Mesenchymal stem cell (in vitro differentiated cells and primary cell): ENCODE measurements at places on chromosomes 16 and 17.

- peaks cover 69% of the 10 kb centered on the region for H3K27me3 ChIP-seq
- no peaks in the 10 kb centered on the region for H3K4me1 ChIP-seq
- H3K4me3 ChIP-seq, result no peak overlapping the region
- H3K27ac ChIP-seq, result no peak overlapping the region
- no peak for DNase-seq
These were observed 171.8 kb downstream of the WSCD1 start for GRCh38 chr17:6241996-6242395.

GRCh38 chr17:19263641-19264051 is 26.5 kb downstream of the EPN2 start:
- no peak overlapping the region for H3K4me3 ChIP-seq
- peak; percentile 77 for DNase-seq
- peak overlapping the region; percentile 8 for H3K27ac ChIP-seq
- H3K36me3 ChIP-seq, result no peaks in the 10 kb centered on the region
- peaks cover 32% of the 10 kb centered on the region for H3K4me1 ChIP-seq
- no peaks in the 10 kb centered on the region for H3K27me3 ChIP-seq

GRCh38 chr17:78230996-78231935 is at the start of gene TMEM235:
Gene TMEM235, plus strand, starts transcription at chr17:78231631. Its CDS starts 393 bp downstream, at chr17:78232024.
- no peak within 1 kb of the TSS for H3K4me3 ChIP-seq
- DNase-seq, result no peak
- H3K27me3 ChIP-seq, result peaks cover 46% of the 10 kb centered on the region
- H3K36me3 ChIP-seq, result peaks cover 5% of the 10 kb centered on the region

GRCh38 chr16:57372372-57373116 is at the start of gene CX3CL1:
Gene CX3CL1, plus strand, starts transcription at chr16:57372490. Its CDS starts 79 bp downstream, at chr16:57372569.
- peak within 1 kb of the TSS; percentile 33 for H3K4me3 ChIP-seq
- peaks cover 7% of the 10 kb centered on the region for H3K36me3 ChIP-seq
- peak; percentile 62 for DNase-seq
- H3K4me1 ChIP-seq, result peaks cover 24% of the 10 kb centered on the region

DNA sequence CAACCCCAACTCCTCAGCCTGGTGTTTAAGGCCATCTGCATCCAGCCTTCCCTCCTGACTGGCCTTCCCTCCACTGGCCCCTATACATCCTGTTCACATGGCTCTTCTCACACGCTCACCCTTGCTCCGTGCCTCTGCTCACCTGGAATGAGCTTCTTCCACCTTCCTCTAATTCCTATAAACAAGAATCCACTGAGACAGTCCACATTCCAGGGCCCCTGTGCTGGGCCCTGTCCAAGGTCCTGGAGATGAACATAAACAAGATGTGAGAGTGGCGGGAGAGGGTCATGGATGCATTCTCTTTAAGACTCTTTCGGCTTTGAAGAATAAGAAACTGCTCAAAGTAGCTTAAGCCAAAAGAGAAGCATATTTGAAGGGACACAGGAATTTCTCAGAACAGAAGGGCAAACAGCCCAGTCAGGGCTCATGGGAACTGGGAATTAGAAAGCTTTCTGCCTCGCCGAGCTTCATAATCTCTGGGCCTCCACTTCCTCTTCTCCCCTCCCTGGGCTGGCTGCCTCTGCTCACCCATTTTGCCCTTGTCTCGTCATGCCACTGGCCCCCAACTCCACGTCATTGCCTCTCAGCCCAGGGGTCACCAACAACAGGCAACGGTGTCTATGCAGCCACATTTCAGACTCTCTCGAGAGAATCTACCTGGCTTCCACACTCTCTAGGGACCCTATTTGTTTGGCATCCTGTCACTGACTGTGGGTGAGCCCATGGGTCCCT is 13.5 kb downstream of the SPPL2C start:
- peaks cover 4% of the 10 kb centered on the region for H3K27me3 ChIP-seq
- H3K36me3 ChIP-seq, result no peaks in the 10 kb centered on the region
- peaks cover 2% of the 10 kb centered on the region for H3K4me1 ChIP-seq
- H3K4me3 ChIP-seq, result no peak overlapping the region

DNA sequence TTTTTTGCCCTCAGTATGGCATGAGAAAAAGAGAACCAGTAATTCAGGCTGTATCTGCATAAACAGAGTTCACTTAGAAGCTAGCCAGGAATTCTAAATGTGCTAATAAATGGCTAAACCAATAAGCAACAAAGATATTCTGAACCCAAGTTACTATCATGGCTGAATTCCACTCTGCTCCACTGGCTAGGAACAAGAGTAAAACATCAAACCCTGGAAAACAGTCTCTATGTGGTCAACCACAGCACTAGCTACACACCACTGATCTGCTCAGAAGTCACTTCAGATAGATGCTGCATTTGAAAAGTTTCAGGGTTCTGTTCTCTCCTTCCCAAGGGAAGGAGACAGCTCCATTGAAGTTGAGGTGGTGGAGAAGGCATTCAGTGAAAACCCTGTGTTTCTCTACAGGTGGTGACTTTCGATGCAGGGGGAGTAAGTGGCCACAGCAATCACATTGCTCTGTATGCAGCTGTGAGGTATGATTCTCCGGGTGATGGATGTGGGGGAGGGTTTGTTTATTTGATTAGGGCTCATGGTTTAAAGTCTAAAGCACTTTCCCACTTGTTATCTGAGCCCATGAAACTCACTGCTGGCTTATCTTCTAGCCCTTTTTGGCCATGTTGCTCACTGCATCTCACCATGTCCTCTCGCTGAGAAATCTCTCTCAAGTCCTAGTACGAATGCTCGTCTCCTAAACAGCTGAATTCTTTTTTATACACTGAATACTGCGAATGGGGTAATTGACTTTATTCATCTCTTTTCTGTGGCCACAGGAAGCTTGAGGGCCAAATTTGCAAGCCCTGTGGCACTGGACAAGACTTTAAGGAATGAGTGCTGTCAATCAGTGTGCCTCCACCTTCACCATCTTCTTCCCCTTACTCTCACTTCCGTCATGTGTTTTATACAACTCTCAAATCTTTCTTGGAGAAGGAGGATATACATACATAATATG is 39.9 kb downstream of the CENPV start:
- no peak overlapping the region for H3K4me3 ChIP-seq
- no peak for DNase-seq
- peak overlapping the region; percentile 60 for H3K27ac ChIP-seq
- peaks cover 13% of the 10 kb centered on the region for H3K4me1 ChIP-seq

- DNase-seq, result no peak
- no peaks in the 10 kb centered on the region for H3K4me1 ChIP-seq
These were observed 181.3 kb downstream of the IRF8 start for GRCh38 chr16:86080131-86080875.

DNA sequence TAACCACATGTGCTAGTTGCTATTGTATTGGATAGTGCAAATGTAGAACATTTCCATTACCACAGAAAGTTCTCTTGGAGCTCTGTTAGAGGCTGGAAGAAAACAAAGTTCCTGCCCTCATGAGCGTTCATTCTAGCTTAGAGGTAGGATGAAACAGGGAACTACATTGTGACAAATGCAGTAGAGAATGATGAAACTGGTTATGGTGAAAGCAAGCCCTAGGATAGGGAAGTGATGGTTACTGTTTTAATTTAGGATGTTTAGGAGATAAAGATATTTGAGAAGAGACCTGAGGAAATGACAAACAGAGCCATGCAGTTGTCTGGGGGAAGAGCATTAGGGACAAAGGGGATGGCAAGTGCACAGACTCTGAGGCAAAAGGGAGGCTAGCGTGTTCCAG is 50.7 kb downstream of the AATF start:
- no peak for DNase-seq
- no peaks in the 10 kb centered on the region for H3K4me1 ChIP-seq
- no peak overlapping the region for H3K27ac ChIP-seq
- no peak overlapping the region for H3K4me3 ChIP-seq

DNA sequence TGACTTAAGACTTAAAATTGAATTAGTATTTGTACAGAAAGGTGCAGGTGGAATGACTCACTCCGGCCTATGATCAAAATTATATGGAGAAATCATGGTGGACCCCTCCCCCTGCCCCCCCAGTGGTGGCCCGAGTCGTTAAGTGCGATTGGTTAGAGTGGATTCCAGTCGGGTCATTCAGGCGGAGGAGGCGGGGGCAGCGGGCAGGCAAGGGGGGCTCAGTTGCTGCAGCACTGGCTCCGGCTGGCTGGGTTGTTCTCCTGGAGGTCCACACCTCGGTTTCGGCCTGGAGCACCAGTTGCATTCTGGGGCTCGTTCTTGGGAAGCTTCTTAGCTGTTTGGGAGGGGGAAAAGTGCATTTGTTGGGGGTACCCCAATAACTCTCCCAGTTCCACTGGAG is 3.0 kb downstream of the HSPB9 start:
- no peaks in the 10 kb centered on the region for H3K27me3 ChIP-seq
- DNase-seq, result no peak
- peaks cover 4% of the 10 kb centered on the region for H3K4me1 ChIP-seq

- H3K27ac ChIP-seq, result no peak overlapping the region
- peaks cover 27% of the 10 kb centered on the region for H3K36me3 ChIP-seq
- DNase-seq, result no peak
- H3K27me3 ChIP-seq, result no peaks in the 10 kb centered on the region
These were observed 1.7 kb upstream of the MRM1 start for GRCh38 chr17:36599546-36600250.

GRCh38 chr17:16352667-16353316 is 477 bp downstream of the CENPV start:
- no peaks in the 10 kb centered on the region for H3K27me3 ChIP-seq
- no peak overlapping the region for H3K27ac ChIP-seq
- H3K36me3 ChIP-seq, result peaks cover 12% of the 10 kb centered on the region
- DNase-seq, result peak; percentile 50

GRCh38 chr16:67661101-67661761 is 471 bp downstream of the PARD6A start:
- H3K36me3 ChIP-seq, result peaks cover 49% of the 10 kb centered on the region
- peak; percentile 77 for DNase-seq
- peak overlapping the region; percentile 18 for H3K27ac ChIP-seq
- H3K27me3 ChIP-seq, result no peaks in the 10 kb centered on the region

DNA sequence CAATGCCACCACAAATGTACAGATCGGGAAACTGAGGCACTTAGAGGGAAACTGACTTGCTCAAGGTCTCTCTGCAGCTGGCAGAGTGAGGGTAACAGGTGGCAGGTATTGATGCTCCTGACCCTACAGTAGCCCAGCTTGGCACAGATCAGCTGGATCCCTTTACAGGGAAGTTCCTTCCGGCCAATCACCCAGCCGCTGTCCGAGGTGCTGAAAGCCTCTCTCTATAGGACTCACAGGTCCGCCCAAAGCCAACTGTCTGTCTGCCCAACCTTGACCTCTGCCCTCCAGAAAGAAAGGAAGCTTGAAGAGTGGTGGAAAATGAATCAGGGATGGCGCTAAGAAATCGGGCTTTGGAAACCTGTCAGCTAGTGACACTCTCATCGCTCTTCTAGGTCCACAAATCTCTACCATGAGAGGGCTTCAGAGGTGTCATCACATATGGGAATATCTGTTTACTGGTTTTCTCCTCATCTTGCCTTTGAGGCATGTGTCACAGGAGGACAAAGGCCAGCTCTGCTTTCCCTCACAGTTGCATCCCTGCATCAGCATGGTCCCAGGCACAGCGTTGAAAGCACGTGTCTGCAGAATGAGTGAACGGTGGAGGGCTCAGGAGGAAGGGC is 246.2 kb downstream of the KATNIP start:
- H3K36me3 ChIP-seq, result no peaks in the 10 kb centered on the region
- H3K27ac ChIP-seq, result no peak overlapping the region
- peaks cover 38% of the 10 kb centered on the region for H3K27me3 ChIP-seq
- no peak overlapping the region for H3K4me3 ChIP-seq

GRCh38 chr16:72989579-72990551 is 58.1 kb downstream of the ZFHX3 start:
- H3K4me1 ChIP-seq, result peaks cover 10% of the 10 kb centered on the region
- no peaks in the 10 kb centered on the region for H3K27me3 ChIP-seq
- peak overlapping the region; percentile 75 for H3K4me3 ChIP-seq
- no peaks in the 10 kb centered on the region for H3K36me3 ChIP-seq
- peak overlapping the region; percentile 78 for H3K27ac ChIP-seq

DNA sequence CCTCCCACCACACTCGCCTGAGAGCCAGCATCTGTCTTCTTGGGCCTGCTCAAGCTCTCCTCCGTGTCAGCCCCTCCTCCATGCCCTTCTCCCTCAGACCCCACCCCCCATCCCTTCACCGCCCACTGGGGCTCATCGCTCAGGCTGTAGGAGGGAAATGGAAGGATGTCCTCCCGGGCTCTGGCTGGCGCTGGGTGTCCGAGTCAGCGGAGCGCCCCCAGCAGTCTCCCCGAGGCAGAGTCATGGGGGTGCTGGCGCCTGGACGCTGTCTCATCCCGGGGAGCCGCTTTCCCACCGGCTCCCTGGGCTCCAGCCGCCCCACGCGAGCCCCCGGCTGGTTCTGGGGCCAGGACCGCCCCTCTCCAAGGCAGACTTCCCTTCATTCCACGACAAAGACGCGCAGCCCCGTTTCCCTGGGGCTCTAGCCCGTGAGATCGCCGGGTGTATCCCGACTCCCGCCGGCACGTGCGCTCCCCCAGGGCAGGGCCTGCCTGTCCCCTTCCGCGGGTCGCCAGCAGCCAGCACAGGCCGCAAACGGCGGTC is 428 bp upstream of the ANTKMT start:
- H3K27ac ChIP-seq, result peak overlapping the region; percentile 80
- H3K4me3 ChIP-seq, result peak overlapping the region; percentile 90
- peaks cover 55% of the 10 kb centered on the region for H3K4me1 ChIP-seq
- H3K36me3 ChIP-seq, result no peaks in the 10 kb centered on the region
- DNase-seq, result peak; percentile 89

DNA sequence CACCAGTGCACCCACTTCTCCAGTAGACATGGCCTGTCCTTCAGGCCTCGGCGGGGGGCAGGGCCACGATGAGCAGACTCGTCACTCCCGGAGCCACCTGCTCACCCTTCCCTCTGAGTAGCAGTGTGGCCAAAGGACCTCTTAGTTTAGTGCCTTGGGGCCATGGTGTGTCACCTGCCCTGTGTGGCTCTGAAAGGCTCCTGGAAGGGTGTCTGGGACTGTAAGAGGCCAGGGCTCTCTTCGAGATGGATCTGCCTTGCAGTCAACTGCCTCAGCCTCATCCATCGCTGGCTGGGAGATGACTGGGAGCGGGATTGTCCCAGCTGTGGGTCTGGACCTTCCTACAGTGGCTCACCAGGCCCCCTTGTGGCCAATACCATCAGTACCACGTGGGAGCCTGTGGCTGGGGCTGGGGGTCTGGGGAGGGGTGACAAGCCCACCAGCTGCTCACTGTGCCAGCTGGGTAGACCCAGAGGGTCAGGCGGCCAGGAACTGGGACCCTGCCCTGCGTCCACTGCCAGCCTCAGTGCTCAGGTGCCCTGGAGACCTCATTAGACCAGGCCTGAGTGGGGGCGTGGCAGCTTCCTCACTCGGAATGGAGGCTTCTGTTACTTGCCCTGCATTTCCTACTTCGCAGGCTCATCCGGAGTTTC is 133.4 kb downstream of the OR1D5 start:
- H3K36me3 ChIP-seq, result peaks cover 16% of the 10 kb centered on the region
- H3K4me1 ChIP-seq, result peaks cover 29% of the 10 kb centered on the region
- H3K27me3 ChIP-seq, result peaks cover 28% of the 10 kb centered on the region
- peak; percentile 5 for DNase-seq

GRCh38 chr16:53755026-53755910 is 51.3 kb downstream of the FTO start:
- no peaks in the 10 kb centered on the region for H3K27me3 ChIP-seq
- no peaks in the 10 kb centered on the region for H3K36me3 ChIP-seq
- H3K4me1 ChIP-seq, result peaks cover 7% of the 10 kb centered on the region
- no peak overlapping the region for H3K4me3 ChIP-seq
- DNase-seq, result peak; percentile 60
- no peak overlapping the region for H3K27ac ChIP-seq
